NCI-H1930 (cell line): ENCODE measurements at places on chromosomes 1 and 21.
A peak's percentile ranks its signal among the peaks of the same experiment; 100 is the strongest.

DNA sequence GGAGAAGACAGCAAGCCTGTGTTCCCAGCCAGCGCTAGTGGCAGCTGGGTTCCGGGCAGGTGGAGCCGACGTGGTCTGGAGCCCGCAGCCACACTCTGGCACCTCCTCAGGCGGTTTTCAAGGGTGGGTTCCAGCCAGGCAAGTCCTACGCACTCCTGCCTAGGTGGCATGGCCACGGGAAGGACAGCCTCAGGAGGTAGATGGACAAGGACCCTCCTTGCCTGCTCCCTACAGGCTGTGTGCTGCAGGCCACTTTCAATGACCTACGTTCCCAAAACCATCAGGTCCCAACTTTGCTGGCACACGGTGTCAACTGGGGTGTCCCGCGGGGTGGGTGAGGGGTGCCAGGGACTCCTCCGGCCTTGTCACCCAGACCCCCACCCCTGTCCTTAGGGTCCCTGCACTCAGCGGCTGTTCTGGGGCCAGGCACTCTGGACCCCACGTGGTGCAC, 6.7 kb upstream of the PTGER3 start:
- no peak for DNase-seq

GRCh38 chr1:79617777-79618176, 611.2 kb upstream of the ADGRL4 start:
- no peak for DNase-seq

DNA sequence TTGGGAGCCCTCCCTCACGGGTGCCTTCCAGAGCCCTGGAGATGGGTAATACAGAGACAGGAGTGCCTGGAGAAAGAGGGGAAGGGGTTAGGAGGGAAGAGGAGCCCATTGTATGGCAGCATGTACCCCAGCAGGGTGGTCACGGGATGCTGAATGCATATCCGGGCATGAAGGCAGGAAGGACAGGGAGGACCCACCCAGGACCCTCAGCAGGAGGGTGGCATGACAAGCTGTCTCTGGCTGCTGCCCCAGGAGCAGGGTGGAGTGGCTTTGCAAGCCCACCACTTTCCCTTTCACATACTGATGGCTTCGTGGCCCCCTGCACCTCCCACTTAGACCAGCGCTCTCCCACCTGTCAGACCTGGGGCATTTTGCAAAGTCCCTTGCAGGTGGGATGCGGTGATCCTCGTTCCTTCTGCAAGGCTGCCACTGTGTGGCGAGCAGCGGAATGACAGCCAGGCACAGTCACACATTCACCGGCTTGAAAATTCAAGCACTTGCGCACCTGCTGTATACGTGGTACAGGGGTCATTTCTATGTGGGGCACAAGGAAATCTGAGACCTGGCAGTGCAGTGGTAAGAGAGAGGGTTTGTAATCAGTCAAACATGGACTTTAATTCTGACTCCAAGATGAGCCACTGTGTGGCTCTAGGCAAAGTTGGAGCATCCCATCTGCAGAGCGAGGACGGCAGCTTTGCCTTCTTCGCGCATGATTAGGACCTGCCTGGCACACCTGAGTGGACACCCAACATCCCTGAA, 53.2 kb upstream of the TMEM51 start:
- peak; percentile 54 for DNase-seq

DNA sequence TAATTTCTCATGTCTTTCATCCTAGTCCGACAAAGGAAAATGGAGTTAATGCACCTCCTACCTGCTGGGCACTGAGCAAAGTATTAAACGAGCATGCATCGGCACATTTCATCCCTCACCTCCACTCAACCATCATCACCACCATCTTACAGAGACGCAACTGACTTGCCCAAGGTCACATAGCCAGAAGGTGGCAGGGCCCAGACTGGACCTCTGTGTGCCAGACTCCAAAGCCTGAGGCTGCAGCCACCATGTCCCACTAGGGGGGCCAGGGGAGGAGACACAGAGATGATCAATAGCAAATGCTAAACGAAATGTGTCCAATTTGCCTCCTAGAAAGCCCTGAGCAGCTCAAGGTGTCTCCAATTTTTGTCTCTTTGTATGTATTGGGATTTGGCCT, 163.7 kb upstream of the EDN2 start:
- DNase-seq = no peak

- DNase-seq = no peak
These were observed 35.0 kb downstream of the CTTNBP2NL start for GRCh38 chr1:112431038-112431437.

DNA sequence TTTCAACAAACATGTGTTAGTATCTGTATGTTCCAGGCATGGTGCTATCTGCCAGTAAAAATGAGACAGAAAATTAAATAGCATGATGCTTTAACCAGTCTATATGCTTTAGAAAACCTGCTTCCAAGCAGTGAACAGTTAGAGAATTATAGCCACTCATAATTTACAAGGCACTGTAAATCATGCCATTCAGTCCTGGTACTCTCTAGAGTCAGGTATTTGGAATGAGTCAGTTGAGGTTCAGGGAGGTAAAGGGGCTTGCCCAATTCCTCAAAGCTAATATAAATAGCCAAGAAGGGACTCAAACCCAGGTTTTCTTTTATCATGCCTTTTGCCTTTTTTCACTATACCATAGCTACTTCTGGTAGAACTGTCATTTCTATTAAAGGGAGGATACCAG, 184.4 kb downstream of the NFIA start:
- DNase-seq = no peak

DNA sequence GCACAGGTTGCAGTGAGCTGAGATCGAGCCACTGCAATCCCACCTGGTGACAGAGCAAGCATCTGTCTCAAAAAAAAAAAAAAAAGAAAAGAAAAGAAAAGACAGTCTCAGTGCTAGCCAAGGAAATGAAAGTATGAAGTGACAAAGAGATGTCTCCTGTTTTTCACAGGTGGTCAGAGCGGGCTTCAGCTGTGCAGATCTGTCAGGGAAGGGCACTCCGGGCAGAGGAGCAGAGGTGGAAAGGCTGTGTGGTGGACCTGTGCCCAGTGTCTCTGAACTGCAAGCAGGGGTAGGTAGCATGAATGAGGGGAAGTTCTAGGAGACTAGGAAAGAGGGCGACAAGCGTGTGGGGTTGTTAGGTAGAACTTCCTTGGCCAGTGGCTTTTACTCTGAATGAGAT, 67.5 kb downstream of the CD247 start:
- no peak for DNase-seq

DNA sequence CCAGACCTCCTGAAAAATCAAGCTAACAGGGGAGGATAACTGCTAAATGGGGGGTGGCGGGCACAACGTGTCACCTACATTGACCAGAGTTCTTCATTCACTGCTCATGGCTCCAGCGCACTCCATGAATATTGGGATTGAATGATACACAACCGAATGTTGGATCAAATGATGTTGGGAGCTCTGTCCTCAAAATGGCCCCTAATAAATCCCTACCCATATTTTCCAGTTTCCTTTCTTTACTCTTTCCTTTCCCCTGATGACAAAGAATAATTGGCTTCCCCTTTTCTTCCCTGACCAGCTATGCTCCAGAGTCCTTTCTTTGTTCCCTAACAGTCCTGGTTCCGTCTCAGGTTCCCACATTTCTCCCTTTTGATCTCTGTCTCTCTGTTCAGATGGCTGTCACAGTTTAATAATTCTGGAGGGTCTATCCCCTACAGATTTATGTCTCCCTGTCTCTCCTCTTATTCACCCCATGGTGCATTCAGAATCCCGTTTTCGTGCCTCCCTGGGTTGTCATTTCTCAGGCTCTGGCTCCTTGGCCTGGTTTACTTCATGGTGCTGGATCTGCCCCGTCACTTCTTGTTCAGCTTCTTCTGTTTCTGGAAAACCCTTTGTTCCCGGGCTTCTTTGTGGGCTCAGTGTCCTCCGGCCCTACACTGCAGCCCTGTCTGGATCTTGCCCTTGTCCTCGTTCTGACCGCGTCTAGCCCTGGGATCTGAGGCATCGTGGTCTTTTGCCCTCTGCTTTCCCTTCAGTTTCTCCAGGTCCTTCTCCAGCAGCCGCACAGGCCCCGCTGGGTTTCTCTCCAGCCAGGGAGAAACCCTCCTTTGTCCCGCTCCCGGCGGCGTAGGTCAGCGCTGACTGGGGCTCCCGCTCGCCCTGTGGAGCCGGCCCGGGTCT, 78.3 kb downstream of the NDUFS5 start:
- no peak for DNase-seq

DNA sequence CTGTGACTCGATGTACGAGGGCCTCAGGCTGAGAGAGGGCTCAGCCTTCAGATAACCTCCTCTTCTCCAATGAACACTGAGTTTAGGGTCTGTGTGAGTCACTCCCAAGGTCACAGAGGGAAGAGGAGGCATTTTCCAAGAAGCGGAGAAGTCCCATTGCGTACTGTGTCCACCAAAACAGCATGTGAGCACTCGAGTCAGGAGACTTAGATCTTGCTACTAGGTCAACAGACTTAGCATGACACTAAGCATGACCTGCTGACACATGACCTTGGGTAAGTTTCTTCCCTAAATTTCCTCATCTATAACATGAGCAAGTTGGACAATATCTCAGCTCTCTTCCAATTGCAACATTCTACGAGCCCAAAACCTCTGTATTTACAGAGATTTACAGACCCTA, 68.0 kb downstream of the PLPP3 start:
- DNase-seq = no peak

DNA sequence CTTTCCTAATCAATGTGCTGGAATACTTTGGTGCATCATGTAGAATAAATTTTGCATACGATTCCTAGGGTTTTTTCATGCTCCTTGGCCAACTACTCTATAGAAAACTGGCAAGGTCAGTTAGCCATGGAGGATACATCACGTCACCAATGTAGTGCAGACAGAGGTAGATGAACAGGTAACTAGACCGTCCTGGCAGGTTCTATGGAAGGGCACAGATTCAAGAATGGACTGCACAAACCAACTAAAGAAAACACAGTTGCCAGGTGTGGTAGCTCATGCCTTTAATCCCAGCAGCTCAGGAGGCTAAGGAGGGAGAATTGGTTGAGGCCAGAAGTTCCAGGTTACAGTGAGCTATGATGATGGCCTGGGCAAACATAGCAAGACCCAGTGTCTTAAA, 9.9 kb downstream of the MTF1 start:
- no peak for DNase-seq

DNA sequence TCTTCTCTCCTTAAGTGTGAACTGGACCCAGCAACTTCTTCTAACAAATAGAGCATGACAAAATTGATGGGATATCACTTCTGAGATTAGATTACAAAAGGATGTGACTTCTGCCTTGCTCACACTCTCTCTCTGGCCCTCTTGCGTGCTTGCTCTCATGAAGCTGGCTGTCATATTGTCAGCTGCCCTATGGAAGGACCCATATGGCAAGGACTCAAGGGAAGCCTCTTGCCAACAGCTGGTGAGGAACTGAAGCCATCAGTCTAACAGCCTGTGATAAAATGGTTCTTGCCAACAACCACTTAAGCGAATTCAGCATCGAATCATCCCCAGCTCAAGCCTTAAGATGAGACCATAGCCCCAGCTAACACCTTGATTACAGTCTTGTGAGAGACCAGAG, 4.8 kb upstream of the TLR5 start:
- no peak for DNase-seq

DNA sequence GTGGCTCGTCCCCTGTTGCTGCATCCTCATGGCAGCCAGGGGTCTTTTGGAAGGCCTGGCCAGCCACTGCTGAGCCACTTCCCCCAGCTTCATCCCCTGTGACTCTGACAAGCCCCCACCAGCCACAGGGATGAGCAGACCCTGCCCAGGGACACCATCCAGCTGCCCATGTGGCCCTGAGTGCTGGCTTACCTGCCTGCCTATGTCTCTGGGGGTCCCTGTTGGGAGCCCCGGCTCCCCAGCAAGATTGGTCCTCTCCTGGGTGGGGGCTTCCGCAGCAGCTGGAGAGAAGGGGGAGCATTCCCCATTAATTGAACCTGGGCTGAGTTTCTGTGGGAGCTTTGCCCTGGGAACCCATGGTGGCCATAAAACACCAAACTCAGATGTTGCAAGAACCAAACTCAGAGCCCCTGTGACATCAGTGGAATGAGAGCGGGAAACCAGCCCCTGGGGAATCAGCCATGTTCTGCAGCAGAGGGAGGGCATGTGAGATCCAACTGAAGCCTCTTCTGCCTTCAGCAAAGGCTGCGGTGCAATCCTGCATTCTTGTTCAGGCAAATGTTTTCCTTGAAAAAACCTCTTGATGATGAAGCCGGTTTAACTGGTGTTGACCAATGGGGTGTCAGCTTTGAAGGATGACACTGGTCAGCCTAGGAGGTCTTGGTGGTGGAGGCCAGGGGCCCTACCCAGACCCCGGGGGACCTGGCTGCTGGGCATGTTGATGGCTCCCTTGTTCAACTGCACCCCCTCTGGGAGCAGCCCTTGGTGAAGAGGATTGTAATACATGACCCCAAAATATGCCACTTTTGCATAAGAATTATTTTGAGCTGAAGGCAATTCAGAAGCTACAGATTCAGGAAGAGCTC, 28.3 kb upstream of the COL18A1 start:
- no peak for DNase-seq

DNA sequence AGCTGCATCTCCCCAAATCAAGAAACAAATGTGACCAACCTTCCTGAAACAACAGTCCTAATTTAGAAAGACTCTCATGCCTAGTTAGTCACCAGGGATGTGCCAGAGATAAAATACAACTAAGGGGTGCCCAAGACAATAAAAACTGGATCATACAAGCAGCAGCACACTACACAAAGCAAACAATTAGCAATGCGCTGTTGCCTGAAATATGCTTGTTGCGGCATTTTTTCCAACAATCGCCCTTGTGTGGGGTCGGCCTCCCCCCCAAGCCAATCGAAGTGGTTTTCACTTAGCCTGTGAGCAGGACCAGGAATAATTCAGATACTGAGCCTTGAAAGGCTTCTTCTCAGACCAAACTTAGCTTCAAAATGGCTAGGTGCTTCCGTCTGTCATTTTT, 1.4 kb upstream of the STMN1 start:
- DNase-seq = no peak

GRCh38 chr1:20601129-20601825, 12.4 kb downstream of the CDA start:
- DNase-seq = no peak

GRCh38 chr21:16460936-16461335, 731.2 kb downstream of the USP25 start:
- DNase-seq = no peak

- no peak for DNase-seq
These were observed 15.6 kb upstream of the KCNJ15 start for GRCh38 chr21:38241029-38241740.

- DNase-seq = no peak
These were observed 774.3 kb downstream of the MRPL39 start for GRCh38 chr21:24832961-24833360.

DNA sequence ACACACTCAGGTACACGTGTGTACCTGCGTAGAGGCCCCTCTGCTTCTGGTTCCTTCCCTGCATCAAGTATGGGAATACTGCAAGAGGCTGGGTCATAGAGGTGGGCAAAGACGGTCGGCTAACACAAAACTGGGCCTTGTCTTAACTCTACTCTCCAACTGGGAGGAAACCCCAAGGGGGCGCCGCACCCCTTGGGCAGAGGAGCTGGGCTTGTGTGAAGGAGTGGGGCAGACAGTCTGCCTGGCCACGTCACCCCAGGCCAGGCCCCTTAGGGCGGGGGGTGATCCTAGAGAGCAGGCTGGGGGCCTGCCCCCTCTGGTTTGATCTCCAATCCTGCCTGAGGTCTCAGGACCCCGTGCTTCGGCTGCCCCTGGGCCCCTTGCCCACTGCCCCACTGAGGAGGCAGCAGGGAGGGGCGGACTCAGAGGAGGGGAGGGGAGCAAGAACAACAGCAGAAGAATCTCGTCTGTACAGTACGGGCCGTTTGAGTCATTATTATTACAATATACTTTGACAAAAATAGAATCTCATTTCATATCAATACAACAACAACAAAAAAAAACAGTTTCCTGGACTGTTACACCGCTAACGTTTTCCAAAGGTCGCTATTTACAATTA, 34.7 kb downstream of the MEF2D start:
- peak; percentile 28 for DNase-seq
